Occipital lobe (tissue), 3 donors: ENCODE measurements at places on chromosomes 2 and 18. TPM values are rescaled to one million over a fixed set of nuclear protein-coding genes. Genes with fewer than 3 reads are reported as not detected.
A peak's percentile ranks its signal among the peaks of the same experiment; 100 is the strongest.

GRCh38 chr18:13823707-13824395, at the start of gene MC5R:
MC5R (plus strand) TSS chr18:13824149; CDS start chr18:13825766, 1,617 bp downstream.
- peak; percentile 39 for DNase-seq

DNA sequence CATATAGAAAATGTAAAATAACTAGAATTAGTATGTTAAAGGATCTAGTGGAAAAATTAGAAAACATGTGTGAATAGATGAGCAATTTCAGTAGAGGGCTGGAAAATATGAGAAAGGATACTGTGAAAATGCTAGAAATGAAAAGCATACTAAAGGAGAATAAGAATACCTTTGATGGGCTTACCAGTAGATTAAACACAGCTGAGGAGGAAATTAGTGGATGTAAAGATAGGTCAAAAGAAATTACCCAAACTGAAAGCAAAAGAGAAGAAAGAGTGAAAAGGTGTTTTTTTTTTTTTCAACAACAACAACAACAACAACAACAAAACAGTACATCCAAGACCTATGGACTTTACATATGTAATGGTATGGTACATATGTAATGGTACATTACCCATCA, 41.0 kb upstream of the CTIF start:
- no peak for DNase-seq

DNA sequence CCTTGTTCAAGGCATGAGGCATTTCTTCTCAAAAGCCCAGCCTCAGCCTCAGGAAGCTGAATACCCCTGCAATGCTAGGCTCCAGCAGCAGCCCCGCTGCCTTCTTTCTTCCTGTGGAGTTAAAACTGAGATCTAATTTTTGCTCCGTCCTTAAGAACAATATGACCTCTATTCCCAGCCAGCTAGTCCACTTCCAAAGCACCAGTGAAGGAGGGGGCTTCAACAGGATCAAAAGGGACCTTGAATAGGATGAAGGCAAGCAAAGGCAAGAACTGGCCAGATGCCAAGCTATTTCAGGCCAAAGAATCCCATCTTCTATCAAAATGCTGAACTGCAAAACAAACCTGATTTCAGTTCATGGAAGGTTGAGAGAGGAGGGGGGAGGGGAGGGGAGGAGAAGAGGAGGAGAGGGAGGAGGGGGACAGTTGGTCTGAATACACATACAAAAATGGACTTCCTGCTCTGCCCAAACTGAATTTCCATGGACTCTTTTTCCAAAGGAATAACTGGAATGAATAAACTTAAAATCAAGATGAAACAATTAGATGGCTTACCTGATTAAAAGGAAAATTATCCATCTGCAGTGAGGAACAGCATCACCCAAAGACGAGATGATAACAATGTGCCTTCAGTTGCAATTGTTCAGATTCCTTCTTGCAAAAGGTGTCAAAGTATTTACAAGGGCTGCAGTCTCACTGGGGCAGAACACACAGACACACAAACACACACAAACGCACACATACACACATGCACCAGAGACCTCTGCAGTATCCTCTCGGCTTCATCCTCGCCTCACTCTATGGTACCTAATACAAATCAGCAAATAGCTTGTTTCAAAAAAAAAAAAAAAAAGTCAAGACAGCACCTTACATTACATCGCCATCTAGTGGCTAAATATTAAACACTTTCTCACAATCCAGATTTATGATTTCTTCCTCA, at the start of gene SCN1A:
SCN1A (minus strand) TSS at position 804 of the 939 bp plus-strand sequence. CDS start 54,399 bp downstream, outside the sequence.
- peak; percentile 17 for DNase-seq

- DNase-seq: no peak
Observed at GRCh38 chr2:238895361-238895882, 47.5 kb downstream of the TWIST2 start.

DNA sequence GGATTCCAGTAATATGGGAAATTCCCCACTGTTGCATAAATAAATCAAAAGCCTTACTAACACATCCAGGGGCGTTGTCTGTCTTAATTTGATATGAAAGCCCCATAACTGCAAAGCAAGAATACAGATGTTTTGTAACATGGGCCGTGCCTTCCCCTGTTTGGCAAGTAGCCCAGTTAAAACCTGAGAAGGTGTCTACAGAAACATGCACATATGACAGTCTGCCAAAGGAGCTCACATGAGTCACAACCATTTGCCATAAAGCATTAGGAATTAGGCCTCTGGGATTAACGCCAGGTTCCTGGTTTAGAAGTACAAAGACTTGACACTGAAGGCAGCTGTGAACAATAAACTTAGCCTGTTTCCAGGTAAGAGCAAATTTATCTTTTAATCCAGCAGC, 43.1 kb upstream of the LONRF2 start:
- no peak for DNase-seq

DNA sequence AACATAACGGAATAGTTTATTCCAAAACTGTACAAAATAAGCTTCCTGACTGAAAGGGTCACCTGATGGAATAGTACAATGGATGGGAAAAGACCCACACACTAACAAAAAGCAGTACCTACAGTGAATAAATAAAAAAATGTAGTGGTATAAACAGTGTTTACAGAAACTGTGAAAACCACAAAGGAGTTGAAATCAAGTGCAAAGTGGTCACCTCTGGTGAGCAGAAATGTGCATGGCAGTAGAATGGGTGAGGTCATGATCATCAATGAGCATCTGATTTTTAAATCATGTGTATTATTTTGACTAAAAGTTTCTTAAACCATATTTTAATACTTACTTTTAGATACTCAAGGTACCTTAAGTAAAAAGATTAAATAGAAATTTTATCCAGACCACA, 11.4 kb downstream of the WDSUB1 start:
- DNase-seq: no peak

DNA sequence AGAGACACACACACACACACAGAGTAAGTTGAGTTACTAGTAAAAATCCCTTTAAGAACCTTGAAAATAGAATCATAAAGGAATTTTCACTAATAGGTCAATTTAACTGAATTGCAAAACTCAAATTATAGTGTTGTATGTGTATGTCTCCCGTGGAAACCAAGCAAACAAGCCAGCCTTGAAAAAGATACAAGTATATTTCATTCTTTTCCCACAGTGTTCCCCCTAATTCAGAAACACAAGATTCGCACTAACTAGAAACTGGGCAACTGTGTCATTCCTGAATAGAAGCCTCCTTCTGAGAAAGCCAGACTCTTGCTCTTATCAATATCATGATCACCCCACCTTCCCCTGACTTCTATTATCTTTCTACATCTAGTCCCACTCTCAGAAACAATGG, 229.5 kb downstream of the PIEZO2 start:
- no peak for DNase-seq

DNA sequence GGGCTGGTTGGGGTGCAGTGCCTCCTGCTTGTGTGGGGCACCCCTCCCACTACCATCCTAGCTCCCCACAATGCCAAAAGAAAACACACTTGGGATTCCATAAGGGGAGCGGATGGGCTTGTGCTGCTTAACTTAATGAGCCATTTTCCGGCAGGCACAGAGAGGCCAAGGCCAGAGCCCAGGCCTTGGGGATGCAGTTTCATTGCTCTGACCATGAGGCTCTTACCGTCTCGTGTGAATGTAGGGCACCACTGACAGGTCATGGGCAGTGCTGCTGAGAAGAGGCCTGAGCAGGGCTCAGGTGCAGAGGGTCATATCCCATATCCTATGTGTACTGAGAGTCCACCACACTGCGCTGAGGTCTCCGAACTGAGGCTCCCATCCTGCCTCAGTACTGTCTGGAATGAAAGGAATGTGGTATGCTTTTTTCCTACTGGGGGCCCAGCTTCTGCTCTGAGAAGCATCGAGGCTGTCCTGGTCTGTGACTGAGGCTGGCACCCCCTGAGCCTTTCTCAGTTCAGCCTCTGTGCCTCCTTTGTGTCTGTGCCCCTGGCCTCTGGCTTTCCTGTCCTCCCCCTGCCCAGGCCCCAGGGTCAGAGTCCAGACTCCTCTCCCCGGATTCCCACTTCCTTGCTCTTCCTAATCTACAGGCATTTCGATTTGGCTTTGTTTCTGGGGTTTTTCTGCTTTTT, 45.2 kb upstream of the MAPRE3 start:
- DNase-seq: no peak

- peak; percentile 87 for DNase-seq
Observed at GRCh38 chr18:63422864-63423304, 608 bp upstream of the VPS4B start.

GRCh38 chr2:190199109-190199508, 120.5 kb downstream of the HIBCH start:
- no peak for DNase-seq

DNA sequence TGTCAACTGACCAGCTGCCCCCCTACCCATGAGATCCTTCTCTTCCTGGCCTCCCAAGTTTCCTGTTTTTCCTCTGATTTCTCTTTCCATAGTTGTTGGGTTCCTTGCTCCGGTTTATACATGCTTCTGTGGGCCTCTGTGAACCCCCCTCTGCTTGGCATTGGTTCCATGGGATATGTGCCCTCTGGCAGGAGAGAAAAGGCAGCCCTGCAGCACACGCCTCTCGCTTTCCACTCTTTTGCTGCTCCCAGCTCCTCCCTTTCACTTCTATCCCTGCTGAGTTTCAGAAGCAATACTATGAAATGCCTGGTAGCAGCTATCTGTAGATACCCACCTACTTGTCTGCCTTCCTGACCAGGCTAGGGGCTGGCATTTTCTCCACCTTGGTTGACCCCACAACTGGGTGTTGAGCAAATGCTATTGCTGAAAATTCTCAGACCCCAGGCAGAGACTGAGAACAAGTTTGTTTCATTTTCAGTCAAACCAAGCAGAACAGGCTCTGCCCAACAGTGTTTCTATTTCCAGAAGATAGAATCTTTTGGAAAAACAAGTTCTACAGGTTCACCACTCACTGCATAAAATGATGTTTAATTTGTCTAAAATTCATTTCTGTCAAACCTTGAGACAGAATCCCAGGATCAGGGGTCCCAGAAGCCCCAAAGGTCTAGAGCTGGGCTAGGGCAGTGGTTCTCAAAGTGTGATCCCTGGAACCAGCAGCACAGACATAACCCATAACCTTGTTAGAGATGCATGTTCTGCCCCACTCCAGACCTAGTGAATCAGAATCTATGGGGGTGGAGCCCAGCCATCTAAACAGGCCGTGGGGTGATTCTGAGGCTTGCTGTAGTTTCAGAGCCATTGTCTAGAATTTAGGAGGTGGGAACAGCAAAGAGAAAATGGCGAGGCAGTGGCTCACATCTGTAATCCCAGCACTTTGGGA, 13.4 kb downstream of the CAPG start:
- DNase-seq: no peak

DNA sequence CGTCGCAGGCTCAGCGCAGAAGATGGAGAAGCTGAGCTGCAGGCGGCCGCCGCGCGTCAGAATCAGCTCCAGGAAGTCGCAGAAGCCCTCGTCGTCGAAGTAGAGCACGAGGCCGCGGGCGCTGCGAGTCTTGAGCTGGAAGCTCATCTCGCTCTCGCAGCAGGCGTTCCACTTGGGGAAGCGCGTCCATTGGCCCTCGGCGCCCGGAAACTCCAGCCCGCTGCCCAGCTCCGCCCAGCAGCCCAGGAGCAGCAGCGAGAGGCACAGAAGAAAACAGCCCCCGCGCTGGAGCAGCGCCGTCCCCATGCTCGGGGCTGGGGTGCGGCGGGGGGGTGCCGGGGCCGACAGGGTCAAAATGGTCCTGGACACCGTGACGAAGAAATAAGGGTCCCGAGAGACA, 4.0 kb downstream of the NRXN1 start:
- no peak for DNase-seq

- DNase-seq: no peak
Observed at GRCh38 chr18:14947482-14948162, 199.7 kb downstream of the ANKRD30B start.

DNA sequence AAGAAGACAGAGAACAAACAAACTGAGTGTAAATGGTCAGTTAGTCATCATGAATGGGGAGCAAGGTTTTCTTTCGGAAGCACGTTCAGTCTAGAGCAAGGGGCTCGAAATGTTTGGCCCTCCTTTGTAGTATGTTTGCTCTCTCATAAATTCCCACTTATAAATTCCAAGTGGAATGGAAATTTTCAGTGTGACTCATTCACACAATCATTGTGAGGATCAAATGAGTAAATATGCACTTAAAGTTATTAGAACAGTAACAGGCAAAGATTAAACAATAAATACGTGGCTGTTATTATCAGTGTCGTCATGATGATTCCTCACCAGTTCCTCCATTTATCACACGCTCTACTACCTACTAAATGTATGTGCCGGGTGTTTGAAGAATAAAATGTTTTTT, 10.5 kb downstream of the CNGA3 start:
- no peak for DNase-seq

GRCh38 chr18:69974365-69974764, 26.7 kb upstream of the CD226 start:
- DNase-seq: no peak

DNA sequence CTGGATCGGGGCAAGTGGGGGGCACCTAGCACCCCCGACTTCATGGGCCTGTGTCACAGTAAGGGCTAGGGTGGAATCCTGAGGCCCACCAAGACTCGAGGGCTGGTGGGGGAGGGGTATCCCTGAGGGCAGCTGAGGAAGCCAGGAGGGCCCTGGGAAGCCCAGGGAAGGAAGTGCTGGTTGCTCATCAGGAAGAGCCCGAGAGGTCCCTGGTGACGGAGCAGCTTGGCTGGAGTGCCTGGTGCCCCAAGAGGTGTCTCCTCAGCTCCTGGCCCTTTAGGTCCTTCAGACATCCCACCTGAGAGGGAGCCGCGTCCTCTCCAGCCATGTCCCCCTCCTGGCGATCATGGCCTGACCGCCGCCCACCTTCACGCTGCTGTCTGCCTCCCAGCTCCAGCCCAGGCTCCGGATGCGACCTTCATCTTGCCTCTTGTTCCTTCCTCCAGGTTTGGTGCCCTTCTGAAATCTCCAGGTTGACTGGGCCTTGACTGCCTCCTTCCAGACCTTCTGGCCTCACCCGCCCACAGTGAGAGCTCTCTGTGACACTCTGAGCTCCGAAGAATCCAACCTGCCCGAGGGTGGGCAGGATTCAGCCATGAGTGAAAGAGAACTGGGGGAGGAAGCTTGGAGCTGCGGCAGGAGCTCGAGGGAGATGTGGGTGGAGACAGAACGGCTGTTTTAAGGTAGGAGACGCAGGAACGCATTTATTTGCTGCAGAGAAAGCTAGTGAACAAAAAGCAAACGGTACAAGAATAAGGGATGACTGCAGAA, 42.7 kb upstream of the SEMA4C start:
- DNase-seq: no peak

DNA sequence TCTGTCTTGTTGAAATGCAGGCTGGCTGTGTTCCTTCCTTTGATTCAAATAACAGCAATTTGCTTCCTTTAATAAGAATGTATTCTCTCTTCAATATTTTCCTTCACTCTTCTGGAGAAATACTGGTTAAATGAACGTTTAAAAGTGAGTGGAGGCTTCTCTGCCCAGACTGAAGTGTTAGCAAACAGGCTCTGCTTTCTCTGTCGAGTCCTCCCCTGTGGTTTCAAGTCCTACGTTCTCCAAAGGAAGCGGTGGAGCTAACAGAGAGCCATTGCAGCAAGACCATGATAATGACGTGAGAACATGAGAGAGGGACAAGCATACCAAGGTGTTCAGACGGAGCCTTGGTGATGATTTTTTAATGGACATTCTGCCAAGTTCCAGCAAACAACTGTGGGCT, 26.2 kb upstream of the PID1 start:
- DNase-seq: no peak

GRCh38 chr2:194105358-194105757, 1551.7 kb upstream of the SLC39A10 start:
- no peak for DNase-seq

- DNase-seq: no peak
Observed at GRCh38 chr2:73856214-73856613, 27.5 kb downstream of the STAMBP start.

LPIN1 gene
- total RNA-seq: 26.7 TPM

NCKAP5 gene
- total RNA-seq: 14.0 TPM

BUB1 gene
- total RNA-seq: 7.8 TPM

SPRED2 gene
- total RNA-seq: 8.6 TPM

SERPINB13 gene
- total RNA-seq: not detected

DTNA gene
- 54.9 TPM for total RNA-seq

PER2 gene
- 5.5 TPM for total RNA-seq

SUPT7L gene
- total RNA-seq: 26.0 TPM

GALNT1 gene
- 87.8 TPM for total RNA-seq
